Thymus (tissue), 14 donors: ENCODE measurements at places on chromosomes 6 and 20. TPM values are rescaled to one million over a fixed set of nuclear protein-coding genes. Genes with fewer than 3 reads are reported as not detected.

The MATN4 gene
- polyA plus RNA-seq, result 0.14 TPM

The PHF3 gene
- 18.5 TPM for polyA plus RNA-seq

The HINT3 gene
- 8.6 TPM for polyA plus RNA-seq

The PRDM13 gene
- under 0.01 TPM for polyA plus RNA-seq

The RCAN2 gene
- polyA plus RNA-seq, result 5.9 TPM
